T-helper 1 cell (primary cell): ENCODE measurements at places on chromosomes 11 and 22.

- DNase-seq, result no peak
These were observed 1.1 kb upstream of the FADS2 start for GRCh38 chr11:61826930-61827570.

DNA sequence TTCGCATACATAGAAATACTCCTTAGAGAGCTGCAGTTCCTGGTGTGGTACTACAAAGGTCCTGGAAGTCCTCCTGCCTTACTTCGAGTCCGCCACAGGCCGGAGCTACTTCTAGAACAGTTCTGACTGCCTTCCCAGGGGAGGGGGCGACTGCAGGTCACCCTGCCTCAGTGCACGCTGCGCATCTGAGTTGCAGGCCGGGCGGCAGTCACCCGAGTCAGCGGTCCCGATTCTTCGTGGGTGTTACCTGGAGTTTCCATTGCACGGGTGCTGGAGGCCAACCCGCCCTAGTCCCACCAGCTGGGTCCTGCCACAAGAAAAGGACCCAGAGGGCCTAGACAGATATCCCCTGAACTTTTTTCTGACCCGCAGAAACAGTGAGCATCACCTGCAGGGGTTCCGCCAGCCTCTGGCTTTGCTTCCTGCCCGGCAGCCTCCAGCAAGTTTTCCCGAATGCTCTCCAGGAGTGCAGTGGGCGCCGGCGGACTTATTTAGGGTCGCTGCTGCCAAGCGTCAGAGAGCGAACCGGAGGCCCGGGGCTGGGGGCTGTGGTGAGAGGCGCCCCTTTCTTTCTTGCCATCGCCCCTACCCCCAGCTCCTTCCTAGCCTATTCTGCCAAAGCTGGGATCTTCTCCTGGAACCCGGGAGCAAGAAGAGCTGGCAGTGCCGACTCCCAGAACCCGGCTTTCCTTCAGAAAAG, 1.7 kb upstream of the CALCB start:
- DNase-seq, result no peak

GRCh38 chr22:39306456-39307361, 12.7 kb downstream of the RPL3 start:
- peak; percentile 40 for DNase-seq

DNA sequence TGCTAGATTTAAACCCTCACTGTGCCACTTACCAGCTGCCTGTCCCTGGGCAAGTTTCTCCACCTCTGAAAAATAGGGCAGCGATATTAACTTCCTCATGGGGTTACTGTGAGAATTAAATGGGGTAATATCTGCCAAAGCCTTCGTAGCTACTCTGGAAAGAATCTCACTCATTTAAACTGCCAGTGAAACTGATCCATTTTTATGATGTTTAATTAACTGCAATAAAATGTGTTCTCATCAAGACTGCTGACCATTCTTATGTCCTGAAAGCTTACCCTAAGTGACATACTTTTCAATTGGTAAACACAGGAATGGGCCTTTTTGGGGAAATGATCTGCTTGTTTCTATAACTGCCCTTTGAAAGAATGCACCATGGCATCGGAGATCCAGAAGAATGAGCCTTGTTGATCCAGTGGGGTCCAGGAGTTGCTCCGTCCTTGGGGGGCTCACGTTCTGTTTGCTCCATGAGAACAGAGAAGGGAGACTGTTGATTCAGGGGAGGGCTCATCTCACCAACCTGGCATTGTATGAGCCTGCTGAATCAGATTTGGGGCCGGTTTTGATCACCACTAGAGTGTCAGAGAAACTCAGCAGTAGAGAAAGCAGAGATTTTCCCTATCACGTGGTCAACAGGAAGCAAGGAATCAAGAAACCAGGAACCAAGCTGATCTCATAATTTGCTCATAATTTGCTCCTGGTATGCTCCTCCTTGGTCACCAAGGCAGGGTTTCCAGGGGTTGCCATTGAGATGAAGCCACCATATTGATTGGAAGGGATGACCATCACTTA, 7.0 kb upstream of the CCDC86 start:
- DNase-seq, result no peak
